MM.1S (cell line): ENCODE measurements at places on chromosomes 16 and 17.
A peak's percentile ranks its signal among the peaks of the same experiment; 100 is the strongest.

GRCh38 chr16:55477736-55478135 is 1.3 kb upstream of the MMP2 start:
- no peaks in the 10 kb centered on the region for H3K36me3 ChIP-seq
- no peaks in the 10 kb centered on the region for H3K27me3 ChIP-seq
- no peaks in the 10 kb centered on the region for H3K4me1 ChIP-seq
- DNase-seq, result no peak
- H3K4me3 ChIP-seq, result no peak overlapping the region

DNA sequence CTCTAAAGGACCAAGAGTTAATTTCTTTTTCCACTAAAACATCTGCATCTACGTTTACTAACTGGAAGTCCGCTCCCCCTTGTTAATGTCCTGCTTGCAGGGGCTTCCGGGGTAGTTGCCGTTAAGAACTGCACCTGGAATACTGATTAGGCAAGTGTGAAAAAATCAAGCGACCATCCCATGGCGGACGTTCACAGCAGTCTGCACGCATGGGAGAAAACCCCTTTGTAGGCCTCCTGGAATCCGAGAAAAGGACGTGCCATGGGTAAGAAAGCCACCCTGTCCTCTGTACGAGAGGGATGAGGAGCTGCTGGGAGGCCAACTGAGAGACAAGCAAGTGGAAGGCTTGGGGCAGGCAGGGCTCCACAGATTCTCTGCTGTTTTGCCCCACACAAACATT is 14.9 kb downstream of the SNN start:
- peak overlapping the region; percentile 92 for H3K27ac ChIP-seq
- DNase-seq, result no peak
- peaks cover 75% of the 10 kb centered on the region for H3K4me1 ChIP-seq
- no peaks in the 10 kb centered on the region for H3K27me3 ChIP-seq
- H3K4me3 ChIP-seq, result peak overlapping the region; percentile 45

GRCh38 chr17:5840811-5841446 is 229.2 kb upstream of the WSCD1 start:
- DNase-seq, result no peak
- no peak overlapping the region for H3K4me3 ChIP-seq

DNA sequence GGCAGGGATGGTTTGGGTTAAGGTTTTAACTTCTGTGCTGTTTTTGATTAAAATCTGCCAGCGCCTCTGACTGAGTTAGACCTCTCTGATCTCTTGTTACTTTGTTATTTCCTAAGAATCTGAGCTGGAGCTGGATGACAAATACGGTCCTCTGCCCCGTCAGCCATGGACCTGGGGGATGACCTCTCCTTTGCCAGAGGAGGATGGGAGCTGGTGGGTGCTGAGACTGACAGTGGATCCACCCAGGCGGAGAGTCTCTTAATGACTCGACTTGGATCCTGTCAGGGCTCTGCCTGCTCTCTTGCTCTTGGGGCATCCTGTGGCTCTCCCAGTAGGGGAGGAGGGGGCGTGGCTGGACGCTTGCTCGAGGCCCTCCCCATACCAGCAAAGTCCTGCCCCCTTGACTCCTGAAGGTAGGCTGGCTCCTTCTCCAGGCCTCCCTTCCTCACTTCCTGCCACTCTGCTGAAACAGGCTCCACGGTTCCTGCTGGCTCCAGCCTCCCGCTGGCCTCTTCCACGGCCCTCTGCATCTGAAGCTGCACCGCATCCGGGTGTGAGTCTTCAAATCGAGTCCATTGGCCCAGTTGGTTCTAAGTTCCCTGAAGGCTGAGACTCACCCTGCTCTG is 24.8 kb upstream of the MAP3K14 start:
- no peaks in the 10 kb centered on the region for H3K27me3 ChIP-seq
- no peak for DNase-seq
- no peak overlapping the region for H3K27ac ChIP-seq
- H3K4me3 ChIP-seq, result no peak overlapping the region

DNA sequence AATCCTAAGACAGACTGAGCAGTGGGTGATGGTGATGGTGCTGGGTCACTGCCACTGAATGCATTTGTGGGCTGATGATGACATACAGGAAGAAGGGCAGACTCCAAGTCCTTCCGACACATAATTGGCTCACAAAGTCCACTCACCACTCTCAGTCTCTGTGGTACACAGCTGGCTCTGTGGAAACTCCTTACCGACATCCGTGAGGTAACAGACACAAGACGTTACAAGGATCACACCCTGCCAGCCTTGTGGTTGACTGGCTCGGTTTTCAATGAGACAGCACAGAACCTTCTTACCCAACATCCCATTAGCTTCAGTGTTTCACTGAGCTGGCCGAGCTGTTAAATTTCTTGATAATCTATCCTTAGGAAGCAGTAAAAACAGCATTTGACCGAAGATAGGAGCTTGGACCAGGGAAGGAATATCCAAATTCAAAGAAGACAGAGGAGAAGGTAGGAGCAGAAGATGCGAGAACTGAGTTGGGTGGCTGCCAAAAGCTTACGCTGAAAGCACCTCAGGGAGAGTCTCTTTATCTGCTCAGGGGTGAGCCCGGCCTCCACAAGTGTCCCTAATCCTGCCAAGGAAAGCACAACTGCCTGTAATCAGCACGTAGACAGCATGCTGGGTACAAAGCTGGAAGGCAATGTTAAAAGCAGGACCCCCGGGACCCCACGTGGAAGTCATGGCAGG is 5.5 kb upstream of the MXRA7 start:
- peak overlapping the region; percentile 80; the same call in 1 of the 2 replicates for H3K27ac ChIP-seq
- peaks cover 7% of the 10 kb centered on the region; the same call in 1 of the 2 replicates for H3K36me3 ChIP-seq
- no peaks in the 10 kb centered on the region for H3K27me3 ChIP-seq
- H3K4me3 ChIP-seq, result no peak overlapping the region
- H3K4me1 ChIP-seq, result peaks cover 23% of the 10 kb centered on the region

- H3K4me3 ChIP-seq, result no peak overlapping the region
- no peaks in the 10 kb centered on the region for H3K4me1 ChIP-seq
- no peak for DNase-seq
- no peak overlapping the region for H3K27ac ChIP-seq
Measured at GRCh38 chr16:74874912-74875546, 100.4 kb upstream of the FA2H start.

- no peak for DNase-seq
- peaks cover 23% of the 10 kb centered on the region for H3K36me3 ChIP-seq
- H3K4me3 ChIP-seq, result peak overlapping the region; percentile 14; the same call in 1 of the 2 replicates
- H3K4me1 ChIP-seq, result peaks cover 47% of the 10 kb centered on the region
- H3K27me3 ChIP-seq, result no peaks in the 10 kb centered on the region
- H3K27ac ChIP-seq, result peak overlapping the region; percentile 89
Measured at GRCh38 chr17:39793301-39793872, 55.6 kb downstream of the GRB7 start.

DNA sequence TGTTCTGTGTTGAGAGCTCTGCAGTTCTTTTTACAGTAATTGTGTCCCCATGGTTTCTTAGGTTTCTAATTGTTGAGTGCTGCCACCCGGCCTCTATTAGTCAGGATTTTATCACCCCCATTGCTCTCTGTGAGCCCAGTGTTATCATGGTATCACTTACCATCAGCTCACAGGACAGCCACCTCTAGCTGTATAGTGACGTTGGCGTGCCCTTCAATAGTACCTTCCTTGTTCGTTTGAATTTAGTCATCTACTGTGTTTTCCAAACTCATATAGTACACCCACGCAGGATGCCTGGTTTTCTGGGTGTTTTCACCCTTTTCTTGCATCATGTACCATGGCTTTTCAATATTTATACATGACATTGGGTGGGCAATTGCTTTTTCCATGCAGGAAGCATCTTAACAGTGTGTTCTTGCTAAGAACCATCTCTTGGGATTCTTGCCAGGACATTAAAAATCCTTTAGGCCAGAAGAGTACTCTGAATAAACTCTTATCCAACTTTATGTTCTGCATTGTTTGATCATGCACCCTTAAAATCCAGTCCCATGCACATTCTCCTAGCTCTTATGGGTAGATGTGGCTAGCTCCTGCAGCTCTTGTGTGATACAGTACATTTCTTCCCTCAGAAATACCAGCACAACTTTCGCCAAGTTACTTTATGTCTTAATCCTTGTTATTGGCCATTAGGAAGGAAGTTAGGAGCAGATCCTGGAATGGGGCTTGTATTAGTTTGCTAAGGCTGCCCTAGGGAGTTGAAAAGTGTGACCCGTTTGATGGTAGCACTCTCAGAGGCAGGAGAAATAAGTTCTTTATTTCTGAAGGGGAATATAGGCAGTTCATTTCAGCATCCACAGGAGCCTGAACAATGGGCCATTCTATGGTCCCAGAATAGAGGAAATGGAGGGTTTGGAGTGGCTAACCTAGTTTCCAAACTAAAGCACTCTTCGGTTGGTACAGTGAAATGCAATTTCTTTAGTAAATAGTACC is 11.3 kb upstream of the ABCA10 start:
- no peaks in the 10 kb centered on the region for H3K27me3 ChIP-seq
- no peaks in the 10 kb centered on the region for H3K4me1 ChIP-seq
- H3K27ac ChIP-seq, result no peak overlapping the region

DNA sequence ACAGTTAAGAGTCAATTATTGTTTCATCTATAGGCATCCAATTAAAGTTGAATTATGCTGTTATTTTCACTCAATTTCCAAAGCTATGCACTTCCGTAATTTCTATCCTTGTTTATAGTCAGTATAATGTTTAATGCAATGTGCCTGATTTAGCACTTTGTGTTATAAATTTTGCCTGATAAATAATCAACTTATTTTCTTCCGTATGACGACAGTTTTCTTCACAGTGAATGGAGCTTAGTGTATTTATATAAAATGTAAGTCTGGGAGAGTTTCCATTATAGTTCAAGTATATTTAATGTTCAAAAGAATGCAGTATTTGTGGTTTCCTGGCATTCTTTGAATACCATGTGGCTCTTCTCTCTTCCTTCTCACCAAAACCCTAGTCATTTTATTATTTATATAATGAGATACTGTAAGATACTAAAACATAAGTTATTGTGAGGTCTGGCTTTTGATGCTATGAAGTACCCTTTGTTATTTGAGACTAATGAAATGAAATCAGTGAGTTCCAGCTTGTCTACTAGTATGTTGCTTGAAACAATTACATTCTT is 240.6 kb downstream of the PRKCA start:
- H3K36me3 ChIP-seq, result no peaks in the 10 kb centered on the region
- H3K27me3 ChIP-seq, result no peaks in the 10 kb centered on the region; the same call in 1 of the 2 replicates
- no peak for DNase-seq
- H3K4me1 ChIP-seq, result peaks cover 29% of the 10 kb centered on the region
- H3K27ac ChIP-seq, result no peak overlapping the region
- H3K4me3 ChIP-seq, result no peak overlapping the region

- H3K36me3 ChIP-seq, result no peaks in the 10 kb centered on the region
- H3K4me3 ChIP-seq, result no peak overlapping the region
- H3K4me1 ChIP-seq, result peaks cover 4% of the 10 kb centered on the region
Measured at GRCh38 chr16:48433116-48433849, 48.1 kb upstream of the SIAH1 start.

- H3K36me3 ChIP-seq, result no peaks in the 10 kb centered on the region
- H3K4me1 ChIP-seq, result no peaks in the 10 kb centered on the region
- H3K27ac ChIP-seq, result no peak overlapping the region
- no peak overlapping the region for H3K4me3 ChIP-seq
Measured at GRCh38 chr16:2095315-2095853, 40.3 kb downstream of the PKD1 start.

- peaks cover 36% of the 10 kb centered on the region for H3K27me3 ChIP-seq
- H3K4me1 ChIP-seq, result no peaks in the 10 kb centered on the region
- no peak for DNase-seq
- no peak overlapping the region for H3K27ac ChIP-seq
Measured at GRCh38 chr17:725746-726145, 6.7 kb upstream of the TLCD3A start.

DNA sequence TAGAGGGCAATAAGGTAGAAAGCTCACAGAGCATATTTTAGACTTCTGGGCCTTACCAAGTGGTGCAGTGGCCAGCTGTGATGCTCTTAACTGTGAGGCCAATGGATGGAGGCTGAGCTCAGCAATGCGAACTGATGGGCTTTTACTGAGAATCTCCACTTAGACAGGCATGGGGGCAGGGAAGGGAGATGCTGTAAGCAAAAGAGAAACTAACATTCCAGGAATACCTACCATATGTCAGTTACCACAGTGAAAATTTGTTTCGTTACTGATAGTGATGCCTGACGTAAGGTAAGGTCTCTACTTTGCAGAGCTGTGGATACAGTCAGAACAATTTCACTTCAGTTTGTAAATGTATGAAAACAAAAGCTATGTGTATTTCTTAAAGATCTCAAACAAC is 250.6 kb upstream of the ZFHX3 start:
- H3K27me3 ChIP-seq, result no peaks in the 10 kb centered on the region
- H3K4me1 ChIP-seq, result no peaks in the 10 kb centered on the region
- H3K4me3 ChIP-seq, result no peak overlapping the region
- H3K36me3 ChIP-seq, result no peaks in the 10 kb centered on the region
- no peak overlapping the region for H3K27ac ChIP-seq
- DNase-seq, result peak; percentile 19

DNA sequence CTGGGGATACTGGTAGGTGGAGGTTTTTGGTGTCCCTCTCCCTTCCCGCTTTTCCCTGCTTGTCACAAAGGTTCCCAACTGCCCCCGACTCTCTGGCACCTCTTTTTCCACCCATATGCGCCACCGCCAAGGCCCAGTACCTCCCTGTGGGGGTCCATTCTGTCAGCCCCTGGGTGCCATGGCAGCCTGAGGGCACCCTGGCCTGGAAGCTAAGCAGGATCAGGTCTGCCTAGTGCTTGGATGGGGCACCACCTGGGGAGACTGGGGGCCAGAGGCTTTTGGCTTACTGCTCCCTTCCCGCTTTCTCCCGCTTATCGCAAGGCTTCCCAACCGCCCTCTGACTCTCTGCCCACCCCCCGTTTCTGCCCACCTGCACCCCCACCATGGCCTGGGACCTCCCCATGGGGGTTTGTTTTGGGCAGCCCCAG is 2286.4 kb downstream of the TP53TG3F start:
- no peak for DNase-seq
- no peaks in the 10 kb centered on the region for H3K36me3 ChIP-seq
- no peaks in the 10 kb centered on the region for H3K4me1 ChIP-seq
- no peak overlapping the region for H3K27ac ChIP-seq

GRCh38 chr17:75341784-75342486 is 52.7 kb upstream of the SLC25A19 start:
- H3K36me3 ChIP-seq, result no peaks in the 10 kb centered on the region
- DNase-seq, result no peak
- no peaks in the 10 kb centered on the region for H3K27me3 ChIP-seq
- H3K4me3 ChIP-seq, result no peak overlapping the region
- H3K4me1 ChIP-seq, result no peaks in the 10 kb centered on the region

- no peaks in the 10 kb centered on the region for H3K36me3 ChIP-seq
- no peak overlapping the region for H3K27ac ChIP-seq
- no peak for DNase-seq
- no peaks in the 10 kb centered on the region for H3K4me1 ChIP-seq
- H3K27me3 ChIP-seq, result no peaks in the 10 kb centered on the region
- no peak overlapping the region for H3K4me3 ChIP-seq
Measured at GRCh38 chr16:28607116-28607623, 2.7 kb downstream of the SULT1A1 start.

DNA sequence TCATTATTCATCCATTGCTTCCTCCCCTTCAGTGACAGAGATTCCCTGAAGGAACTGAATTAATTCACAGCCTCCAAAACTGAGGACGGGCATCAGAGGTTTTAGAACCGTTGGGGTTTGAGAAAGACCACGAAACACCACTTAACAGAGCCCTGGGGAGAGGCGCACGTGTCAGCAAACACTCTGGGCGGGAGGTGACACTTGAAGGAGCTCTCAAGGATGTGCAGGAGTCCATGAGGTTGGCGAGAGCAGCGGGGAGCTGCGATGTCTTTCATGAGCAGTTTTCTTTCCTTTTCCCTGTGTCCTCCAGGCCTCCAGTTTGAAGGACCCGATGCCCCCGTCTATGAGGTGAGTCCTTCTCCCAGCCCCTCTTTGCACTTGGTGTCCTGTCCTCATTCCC is 23.7 kb downstream of the B4GALNT2 start:
- H3K27me3 ChIP-seq, result peaks cover 40% of the 10 kb centered on the region
- no peak for DNase-seq
